ENCODE measurements at places on chromosomes 13 and 19.
A peak's percentile ranks its signal among the peaks of the same experiment; 100 is the strongest.

GRCh38 chr19:48452289-48453190, 2.8 kb upstream of the KCNJ14 start:
- no peak for DNase-seq

DNA sequence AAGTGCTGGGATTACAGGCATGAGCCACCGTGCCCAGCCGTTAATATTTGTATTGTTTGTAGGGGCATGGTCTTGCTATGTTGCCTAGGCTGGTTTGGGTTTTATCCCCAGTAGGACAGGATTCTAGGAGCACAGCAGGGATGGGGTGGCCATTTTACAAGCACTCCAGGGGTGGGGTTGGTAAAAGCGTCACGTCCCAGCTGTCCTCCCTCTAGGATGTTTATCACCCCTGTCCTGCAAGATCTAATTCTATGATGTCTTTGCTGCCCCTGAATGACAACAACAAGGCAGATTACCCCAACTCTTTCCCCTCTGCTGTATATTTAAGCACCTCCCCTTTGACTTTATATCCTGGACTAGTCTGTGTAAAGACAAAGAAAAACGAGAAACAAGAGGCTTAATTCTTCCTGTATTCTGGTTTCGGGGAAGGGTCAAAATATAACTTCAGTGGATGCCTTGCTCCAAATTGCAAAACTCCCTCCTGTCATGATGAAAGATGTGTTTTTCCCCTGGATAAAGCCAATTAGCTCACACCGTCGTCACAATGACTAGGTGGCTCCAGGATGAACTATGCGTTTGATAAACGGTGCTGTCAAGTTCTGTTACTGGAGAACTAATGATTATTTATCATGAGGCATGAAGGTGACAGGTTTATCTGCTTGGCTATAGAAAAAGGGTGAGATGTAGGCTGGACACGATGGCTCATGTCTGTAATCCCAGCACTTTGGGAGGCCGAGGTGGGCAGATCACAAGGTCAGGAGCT, 27.8 kb upstream of the OR1M1 start:
- no peak for DNase-seq

DNA sequence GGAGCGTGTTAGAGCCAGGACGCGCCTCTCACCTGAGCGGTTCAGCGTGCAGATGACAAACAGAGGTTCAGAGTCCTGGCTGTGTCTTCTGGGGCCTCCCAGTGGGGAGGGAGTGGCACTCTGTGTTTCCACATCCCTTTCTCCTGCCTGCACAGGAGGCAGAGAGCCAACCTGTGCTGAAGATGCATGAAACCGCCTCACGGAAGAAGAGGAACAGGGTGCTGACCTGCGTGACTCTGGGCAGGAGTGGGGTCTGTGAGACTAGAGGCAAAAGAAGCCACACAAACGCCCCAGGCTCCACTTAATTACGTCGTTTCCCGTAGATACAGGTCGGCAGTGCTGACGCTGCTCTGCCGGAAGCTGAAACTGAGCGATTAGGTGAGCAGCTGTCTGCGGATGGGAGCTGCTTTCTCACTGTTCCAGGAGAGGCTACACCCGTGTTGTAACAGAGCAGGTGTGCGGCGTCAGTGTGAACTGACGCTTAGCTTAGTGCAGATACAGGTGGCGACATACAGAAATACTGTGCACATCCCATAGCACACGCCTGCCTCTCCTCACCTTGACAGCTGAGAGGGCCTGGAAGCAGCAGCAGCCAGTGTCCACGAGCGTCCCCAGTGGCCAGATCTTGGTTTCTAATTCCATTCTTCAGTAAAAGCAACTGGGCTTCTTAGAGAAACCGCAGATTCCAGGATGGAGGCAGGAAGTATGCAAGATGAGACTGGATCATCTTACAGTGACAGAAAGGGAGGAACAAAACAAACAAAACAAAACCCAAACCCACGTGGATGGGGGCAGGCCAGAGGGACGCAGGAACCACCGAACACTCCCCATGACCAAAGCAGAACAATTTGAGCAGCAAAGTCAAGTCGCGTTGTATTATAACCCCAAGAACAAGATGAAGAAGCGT, 37.7 kb upstream of the MCF2L start:
- no peak for DNase-seq

DNA sequence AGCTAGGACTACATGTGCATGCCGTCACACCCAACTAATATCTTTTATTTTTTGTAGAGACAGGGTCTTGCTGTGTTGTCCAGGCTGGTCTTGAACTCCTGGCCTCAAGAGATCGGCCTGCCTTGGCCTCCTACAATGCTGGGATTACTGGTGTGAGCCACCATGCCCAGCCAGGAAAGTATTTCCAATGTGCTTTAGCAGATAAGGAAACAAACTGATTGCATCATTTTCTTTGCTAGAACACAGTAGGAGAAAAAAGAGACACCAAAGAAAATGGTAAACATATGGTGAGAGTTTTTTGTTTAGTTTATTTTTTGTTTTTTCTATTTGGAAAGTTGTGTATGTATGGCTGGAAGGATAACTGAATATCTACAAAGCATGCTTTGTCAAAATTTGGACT, 46.9 kb upstream of the AKAP11 start:
- DNase-seq: no peak

- no peak for DNase-seq
Observed at GRCh38 chr19:11400798-11401197, 16.7 kb upstream of the EPOR start.

DNA sequence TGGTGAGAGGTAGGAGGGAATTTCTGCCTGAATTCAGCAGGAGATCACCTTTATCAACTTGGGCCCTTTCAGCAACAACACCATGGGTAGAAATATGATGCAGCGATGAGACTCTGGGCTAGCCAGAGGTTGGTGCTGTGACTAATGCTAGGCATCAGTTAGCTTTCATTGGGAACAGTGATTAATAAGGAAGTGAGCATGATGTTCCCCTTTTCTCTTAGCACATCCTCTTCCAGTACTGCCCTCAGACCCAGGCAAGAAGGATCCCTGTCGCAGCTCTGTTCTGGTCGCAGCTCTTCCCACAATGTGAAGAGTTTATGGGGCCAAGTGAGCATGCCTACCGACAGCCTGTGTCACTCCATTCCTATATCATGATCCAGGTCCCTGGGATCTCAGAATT, 100.5 kb downstream of the FLT1 start:
- no peak for DNase-seq

DNA sequence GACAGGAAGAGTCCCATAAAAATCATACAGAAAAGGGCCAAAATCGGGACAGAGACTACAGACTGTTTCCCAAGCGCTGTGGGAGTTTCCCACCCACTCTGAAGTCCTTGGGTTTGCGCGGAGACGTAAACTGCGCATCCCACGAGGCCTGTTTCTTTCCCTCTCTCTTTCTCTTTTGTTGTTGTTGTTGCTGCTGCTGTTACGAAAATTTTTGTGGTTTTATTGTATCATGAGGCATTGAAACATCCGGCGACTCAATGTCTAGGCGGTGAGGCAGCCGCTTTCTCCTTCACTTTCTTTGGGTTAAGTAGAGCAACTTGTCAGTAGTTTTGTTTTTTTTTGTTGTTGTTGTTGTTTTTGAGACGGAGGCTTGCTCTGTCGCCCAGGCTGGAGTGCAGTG, 1.6 kb upstream of the PPP1R12C start:
- no peak for DNase-seq

GRCh38 chr19:4518345-4519171, at the start of gene PLIN4:
Gene PLIN4 (minus strand): TSS chr19:4518486. CDS start chr19:4518272, 214 bp downstream.
- no peak for DNase-seq

DNA sequence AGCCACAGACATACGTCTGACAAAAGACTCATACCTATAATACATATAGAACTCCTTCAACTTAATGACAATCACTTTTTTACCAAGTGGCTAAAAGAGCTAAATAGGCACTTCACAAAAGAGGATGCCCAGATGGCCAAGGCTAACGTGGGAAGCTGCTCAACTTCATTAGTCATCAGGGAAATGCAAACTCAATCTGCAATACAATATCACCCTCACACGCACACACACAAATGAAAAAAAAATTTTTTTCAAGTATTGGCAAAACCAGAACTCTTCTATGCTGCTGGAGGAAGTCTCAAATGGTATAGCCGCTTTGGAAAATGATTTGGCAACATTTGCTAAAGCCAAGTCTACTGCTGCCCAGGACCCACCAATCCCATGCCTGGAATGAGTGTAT, 14.6 kb upstream of the DNMT1 start:
- no peak for DNase-seq

DNA sequence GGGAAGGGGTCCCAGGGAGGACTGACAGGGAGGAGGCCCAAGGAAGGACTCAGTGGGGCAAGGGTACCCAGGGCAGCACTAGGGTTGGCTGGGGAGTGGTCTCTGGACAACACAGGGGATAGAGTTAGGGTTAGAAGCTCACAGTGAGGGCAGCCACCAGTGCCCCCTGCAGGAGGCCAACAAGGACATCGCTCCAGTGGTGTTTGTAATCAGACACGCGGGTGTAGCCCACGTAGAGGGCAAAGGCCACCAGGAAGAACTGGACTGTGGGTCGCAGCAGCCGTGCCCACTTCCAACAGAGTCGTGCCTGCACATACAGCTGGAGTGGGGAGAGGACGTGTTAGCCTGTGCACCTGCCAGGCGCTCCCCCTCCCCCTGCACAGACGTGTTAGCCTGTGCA, 9.2 kb downstream of the PLPP2 start:
- no peak for DNase-seq

DNA sequence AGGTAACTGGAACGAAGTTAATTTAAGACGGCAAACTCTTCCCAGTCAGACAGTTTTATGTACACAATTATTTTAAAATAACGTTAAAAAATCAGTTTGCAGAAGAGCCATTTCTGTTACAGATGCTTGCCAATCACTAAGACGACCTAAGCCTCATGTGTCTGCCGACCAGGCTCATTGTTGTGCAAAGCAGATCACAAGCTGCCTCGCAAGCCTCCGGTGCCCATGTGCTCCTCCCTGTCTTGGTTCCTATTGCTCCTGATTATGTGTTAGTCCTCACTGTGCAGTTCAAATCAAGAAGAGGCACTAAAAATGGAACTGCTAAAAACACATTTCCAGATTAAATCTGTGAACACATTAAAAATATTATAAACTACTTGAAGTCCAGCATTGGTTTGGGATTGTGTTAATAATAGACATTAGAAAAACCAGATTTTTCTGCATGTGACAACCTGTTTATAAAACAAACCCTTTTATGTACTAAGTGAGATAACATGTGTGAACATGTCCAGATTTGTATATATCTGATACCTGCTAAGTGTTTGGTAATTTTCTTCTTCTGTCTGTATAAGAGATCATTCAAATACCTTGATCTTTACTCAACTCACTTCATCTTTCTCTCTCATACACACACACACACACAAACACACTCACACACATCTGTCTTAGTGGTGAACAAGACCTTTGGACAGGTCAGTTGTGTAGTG, 81.9 kb upstream of the SLC15A1 start:
- DNase-seq: no peak

DNA sequence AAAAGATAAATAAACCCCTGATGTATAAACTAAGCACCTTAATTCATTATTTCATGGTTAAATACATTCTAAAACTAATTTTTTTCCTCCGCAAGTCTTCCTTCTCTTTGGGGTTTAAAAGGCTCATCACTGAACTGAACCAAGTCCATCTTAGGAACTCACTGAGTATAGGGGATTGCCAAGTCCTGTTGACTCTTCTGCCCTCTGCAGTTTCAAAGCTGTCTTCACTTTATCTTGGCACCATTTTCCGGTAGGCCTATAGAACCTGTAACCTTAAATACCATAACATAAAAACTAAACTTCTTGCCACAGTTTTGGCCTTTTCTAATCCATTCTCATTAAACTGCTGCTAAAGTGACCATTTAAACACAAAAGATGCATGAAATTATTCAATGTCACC, 66.5 kb upstream of the USPL1 start:
- no peak for DNase-seq

DNA sequence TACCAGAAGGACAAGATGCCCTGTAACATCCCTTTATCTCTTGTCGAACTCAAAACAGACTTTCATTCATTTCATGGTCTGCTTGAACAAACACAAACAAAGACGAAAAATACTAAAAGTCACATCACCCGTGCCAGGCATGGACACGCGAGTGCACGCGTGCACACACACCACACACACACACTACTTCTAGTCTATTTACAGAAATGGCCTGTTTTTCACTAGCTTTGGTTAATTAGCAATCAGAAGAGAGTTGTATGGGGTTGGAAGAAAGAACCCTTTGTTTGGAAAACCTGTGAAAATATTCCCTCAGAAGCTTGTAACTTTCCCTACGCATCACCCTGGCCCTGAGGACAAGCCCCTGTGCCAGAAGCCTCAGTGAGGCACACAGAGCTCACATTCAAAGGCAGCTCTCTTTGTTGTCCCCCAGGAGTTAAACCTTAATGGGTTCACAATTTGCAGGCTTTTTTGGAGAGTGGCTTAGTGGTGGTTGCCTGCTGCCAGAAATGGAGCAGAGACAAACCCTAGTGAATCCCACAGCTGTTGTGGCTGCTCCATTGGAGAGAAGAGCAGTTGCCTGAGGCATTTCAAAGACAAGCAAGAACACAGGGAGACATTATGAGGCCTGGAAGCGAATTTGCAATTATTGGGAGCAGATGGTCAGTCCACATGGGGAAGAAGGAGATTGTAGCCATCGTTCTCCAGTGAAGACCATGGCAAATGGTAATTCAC, 55.9 kb downstream of the STARD13 start:
- no peak for DNase-seq

DNA sequence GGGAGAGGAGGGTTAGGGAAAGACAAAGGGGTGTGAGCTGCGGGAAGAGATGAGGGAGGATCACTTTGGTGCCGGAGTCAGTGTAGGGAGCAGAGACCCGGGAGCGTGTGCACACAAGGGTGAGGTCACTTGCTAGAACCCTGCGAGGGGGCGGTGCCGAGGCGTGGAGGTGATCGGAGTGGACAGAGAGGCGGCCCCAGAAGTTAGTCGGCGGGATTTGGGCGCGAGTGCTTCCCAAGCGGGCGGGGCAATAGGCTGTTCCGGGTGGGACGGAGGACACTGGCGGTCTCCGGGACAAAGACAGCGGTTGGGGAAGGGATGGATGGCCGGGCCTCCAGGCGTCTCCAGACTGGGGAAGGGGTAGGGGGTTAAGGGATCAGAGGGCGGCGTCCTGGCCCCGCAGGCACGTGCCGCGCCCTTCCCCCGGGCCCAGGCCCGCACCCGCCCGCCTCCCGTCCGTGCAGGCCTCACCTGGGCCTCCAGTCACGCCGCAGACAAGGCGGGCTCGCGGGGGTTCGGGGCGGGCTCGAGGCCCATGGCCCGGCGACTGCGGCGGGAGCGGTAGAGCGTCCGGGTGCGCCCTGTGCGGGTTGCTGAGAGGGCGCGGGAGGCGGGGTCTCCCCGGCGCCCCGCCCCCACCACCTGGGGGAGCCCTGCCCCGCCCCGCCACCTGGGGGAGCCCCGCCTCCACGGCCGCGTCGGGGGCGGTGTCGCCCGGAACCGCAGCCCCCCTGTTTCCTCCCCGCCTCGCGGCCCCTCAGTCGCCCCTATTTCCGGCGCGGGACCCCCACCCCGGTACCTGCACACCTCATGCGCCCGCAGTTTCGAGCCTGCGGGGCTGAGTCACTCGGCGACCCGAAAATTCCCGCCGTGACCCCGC, at the start of gene LPAR2:
LPAR2 (minus strand) TSS at position 600 of the 880 bp plus-strand sequence. CDS start 945 bp downstream, outside the sequence.
- DNase-seq: peak; percentile 80

- no peak for DNase-seq
Observed at GRCh38 chr13:40306817-40307216, 359.6 kb downstream of the FOXO1 start.

Data from effector CD4-positive, alpha-beta T cell (primary cell).